ENCODE measurements at places on chromosomes 5 and 9.

- DNase-seq: no peak
These were observed 63.3 kb downstream of the TMEM38B start for GRCh38 chr9:105757496-105758251.

DNA sequence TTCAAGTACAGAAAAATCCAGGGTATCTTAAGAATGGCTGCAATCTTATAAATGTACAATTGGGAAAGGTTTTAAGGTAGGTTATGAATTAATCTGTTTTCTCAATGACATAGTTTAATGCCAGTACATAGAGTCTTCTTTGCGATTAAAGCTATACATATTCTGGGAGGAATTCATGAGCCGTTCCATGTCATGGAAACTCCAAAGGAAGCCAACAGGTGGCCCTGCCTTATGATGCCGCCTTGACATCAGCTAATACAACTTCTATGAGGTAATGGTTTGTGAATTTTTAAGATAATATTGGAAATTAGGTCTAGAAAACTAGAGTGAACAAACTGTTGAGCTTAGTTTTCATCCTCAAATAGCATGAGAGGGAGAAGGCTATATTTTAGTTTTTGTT lies 713.4 kb downstream of the EFNA5 start:
- DNase-seq: no peak

DNA sequence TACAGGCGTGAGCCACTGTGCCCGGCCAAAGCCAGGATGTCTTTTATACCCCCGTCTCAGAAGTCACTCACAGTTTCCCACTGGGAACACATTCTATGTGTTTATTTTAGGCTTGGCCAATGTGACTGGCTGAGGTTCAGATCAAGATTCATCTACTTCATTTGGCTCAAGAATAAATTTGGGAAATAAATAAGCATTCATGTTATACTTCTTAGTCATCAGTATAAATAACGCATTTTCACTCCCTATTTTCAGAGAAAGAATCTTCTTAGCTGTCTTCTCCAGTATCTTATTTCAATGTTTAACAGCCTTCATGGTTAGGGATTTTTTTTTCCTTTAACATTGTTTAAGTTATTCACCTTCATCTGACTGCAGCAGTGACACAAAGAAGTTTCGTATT lies 11.8 kb downstream of the S100Z start:
- DNase-seq: no peak

- no peak for DNase-seq
These were observed 46.0 kb upstream of the SRFBP1 start for GRCh38 chr5:121915765-121916164.

DNA sequence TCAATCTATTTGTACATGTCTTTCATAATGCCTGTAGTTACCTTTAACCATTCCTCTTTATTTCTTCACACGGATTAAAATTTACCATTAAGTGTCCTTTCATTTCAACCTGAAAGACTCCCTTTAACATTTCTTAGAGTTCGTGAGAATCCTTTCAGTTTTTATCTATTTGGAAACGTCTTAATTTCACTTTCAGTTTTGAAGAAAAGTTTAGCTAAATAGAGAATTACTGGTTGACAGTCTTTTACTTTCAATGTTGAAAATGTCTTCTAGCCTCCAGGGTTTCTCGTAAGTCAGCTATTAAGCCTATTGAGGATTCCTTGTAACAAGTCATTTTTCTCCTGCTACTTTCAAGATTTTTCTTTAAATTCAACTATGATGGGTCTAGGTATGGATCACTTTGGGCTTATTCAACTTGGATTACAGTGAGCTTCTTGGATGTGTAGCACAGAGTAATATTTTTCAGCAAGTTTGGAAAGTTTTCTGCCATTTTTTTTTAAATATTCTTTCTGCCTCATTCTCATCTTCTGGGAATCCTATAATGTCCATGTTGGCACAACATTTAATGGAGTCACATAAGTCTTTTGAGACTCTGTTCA lies 48.5 kb downstream of the RFX3 start:
- no peak for DNase-seq

DNA sequence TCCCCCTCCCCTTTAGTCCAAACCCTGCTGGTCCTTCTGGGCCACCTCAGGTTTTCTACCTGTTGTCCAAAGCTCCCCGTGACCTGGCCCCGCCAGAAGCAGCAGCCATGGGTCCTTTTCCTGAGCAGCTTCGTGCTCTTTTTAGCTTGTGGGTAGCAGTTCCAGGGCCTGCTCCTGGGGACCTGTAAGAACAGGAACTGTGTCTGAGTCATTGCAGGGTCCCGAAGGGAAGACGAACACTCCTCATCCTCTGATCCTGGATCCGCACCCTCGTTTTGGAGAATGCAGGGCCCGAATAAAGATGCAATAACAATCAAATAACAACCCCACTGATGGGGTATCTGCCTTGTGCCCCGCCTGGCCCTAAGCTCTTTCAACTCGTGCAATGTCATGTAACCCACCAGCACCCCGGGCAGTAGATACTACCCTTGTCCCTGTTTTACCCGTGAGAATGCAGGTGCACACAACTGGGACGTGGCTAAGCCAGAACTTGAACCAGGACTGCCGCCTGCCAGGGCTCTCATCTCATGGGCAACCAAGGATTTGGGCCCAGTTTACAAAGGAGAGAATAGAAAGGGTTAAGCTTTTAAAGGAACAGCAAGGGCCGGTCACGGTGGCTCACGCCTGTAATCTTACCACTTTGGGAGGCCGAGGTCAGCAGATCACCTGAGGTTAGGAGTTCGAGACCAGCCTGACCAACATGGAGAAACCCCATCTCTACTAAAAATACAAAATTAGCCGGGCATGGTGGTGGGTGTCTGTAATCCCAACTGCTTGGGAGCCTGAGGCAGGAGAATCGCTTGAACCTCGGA lies 33.2 kb downstream of the NEK6 start:
- DNase-seq: no peak

- DNase-seq: no peak
These were observed 17.6 kb downstream of the PDGFRB start for GRCh38 chr5:150137997-150138396.

- DNase-seq: no peak
These were observed 26.4 kb downstream of the TNPO1 start for GRCh38 chr5:72842816-72843215.

GRCh38 chr9:84759300-84759750 lies 89.8 kb downstream of the NTRK2 start:
- DNase-seq: no peak

GRCh38 chr5:14243766-14244165 lies 100.6 kb downstream of the TRIO start:
- no peak for DNase-seq

GRCh38 chr9:121889990-121890563 lies 203.0 kb downstream of the TTLL11 start:
- no peak for DNase-seq

GRCh38 chr9:36976371-36977030 lies 57.6 kb downstream of the PAX5 start:
- no peak for DNase-seq

DNA sequence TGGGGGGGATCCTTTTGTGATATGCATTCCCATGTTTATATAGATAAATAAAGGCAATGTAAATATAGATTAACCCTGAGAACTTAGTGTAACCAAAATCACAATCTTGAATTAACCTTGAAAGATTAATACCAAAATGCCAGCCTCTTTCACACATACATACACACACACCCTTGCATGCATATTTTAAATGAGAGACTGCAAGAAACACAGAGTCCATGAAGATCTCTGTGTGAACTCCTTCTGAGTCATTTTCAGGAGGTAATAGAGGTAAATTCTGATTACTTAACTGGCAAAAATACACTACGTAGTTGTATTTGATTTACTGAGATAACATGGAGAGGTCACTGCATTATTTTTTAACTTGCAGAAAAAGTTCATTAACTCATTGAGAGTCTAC lies 118.0 kb downstream of the SLF1 start:
- no peak for DNase-seq
